Mesendoderm (in vitro differentiated cells): ENCODE measurements at places on chromosomes 11 and 22.
A peak's percentile ranks its signal among the peaks of the same experiment; 100 is the strongest.

DNA sequence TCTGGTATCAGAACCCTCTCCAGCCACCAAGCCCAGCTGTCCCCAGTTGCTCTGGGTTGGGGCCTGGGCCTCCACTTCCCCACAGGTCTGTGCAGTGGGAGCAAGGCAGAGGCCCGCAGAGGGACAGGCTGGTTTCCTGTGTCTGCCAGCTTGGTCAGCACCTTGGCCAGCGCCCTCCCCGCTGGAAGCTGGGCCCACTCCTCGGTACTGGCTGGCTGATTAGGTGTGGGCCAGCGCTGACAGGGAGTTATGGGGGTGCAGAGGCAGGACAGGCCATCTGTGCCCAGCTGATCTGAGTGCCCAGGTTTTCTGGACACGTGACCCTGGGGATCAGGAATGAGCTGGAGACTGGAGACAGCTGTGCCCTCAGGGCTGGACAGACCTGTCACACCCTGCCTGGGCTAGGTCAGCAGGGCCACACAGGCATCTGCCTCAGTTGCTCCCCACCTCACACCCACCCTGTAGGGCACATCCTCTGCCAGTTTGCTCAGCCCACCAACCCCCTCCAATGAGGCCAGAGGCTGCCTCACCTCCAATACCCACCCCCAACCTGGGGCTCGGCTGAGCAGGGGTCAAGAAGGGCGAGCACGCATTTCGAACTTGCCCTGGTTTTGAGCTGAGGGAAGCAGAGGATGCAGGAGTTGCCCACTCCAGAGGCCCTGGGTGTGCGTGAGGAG, 175.3 kb downstream of the IGLL1 start:
- no peaks in the 10 kb centered on the region for H3K36me3 ChIP-seq
- H3K27me3 ChIP-seq: no peaks in the 10 kb centered on the region
- H3K4me3 ChIP-seq: no peak overlapping the region

DNA sequence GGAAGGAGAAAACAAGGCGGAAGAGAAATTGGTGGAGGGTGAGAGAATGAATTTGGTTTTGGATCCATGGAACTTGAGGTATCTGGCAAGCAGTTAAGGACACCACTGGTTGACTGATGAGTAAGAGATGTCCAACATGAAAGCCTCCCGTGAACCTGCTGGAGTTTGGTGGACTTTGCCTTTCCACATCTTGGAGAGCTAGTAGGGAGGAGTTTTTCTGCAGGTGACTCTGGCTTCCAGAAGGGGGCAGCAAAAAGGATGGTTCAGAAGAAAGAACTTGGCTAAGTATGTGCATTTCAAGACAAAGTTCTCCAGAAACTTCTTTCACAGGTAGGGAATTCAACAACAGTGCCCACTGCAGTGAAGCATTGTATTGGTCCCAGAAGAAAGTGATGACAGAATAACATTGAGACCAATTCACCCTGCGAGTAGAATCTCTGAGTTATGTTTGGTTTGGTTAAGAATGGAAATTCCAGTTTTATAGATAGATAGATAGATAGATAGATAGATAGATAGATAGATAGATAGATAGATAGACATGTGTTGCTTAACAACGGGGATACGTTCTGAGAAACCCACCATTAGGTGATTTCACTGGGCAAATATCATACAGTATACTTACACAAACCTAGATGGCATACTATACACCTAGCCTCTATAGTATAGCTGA, 28.5 kb downstream of the DCDC1 start:
- H3K36me3 ChIP-seq: no peaks in the 10 kb centered on the region
- peak; percentile 71 for DNase-seq
- H3K27me3 ChIP-seq: no peaks in the 10 kb centered on the region

DNA sequence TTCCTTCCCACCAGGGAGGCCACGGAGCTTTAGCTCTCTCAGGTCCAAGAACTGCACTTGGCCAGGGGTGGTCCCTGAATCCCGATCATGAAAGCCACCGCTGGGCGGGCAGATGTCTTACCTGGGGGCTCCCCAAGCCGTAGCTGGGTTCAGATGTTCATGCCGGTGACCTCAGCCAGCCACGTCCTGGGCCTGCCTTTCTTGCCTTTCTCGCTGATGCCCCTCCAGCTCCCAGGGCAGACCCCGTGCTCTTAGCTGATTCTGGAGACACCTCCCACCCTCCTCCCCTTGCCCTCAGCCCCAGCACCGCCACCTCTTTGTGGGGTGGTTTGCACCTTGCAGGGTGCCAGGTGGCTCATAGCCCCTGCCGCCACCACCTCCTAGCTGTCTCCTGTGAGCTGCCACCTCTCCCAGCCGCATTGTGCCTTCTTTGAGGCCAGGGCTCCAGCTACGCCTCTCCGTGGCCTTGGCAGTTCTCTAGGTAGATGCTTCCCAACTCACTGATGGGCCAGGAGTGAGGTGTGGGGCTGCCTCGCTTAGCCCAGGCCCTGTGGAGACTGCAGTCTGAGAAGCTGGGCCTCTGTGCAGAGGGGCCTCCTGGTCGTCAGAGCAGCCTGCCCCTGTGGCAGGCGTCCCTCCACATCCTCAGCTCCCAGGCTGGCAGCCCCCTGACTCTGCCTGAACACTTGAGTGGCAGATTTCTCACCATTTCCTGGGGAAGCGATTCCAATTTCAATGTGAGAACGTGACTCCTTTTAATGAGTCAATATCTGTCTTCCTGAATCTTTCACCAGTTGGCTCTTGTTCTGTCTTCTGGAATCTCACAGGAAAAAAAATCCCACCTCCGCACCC, 97.6 kb upstream of the B3GAT1 start:
- no peaks in the 10 kb centered on the region for H3K27me3 ChIP-seq
- H3K4me1 ChIP-seq: no peaks in the 10 kb centered on the region
- DNase-seq: no peak
- no peak overlapping the region for H3K27ac ChIP-seq
- no peaks in the 10 kb centered on the region for H3K36me3 ChIP-seq
- H3K4me3 ChIP-seq: no peak overlapping the region

- no peaks in the 10 kb centered on the region for H3K36me3 ChIP-seq
- H3K27me3 ChIP-seq: no peaks in the 10 kb centered on the region
- H3K27ac ChIP-seq: no peak overlapping the region
- no peak overlapping the region for H3K4me3 ChIP-seq
- peak; percentile 16 for DNase-seq
- peaks cover 2% of the 10 kb centered on the region for H3K4me1 ChIP-seq
These were observed 57.9 kb downstream of the PANX1 start for GRCh38 chr11:94186342-94187203.

DNA sequence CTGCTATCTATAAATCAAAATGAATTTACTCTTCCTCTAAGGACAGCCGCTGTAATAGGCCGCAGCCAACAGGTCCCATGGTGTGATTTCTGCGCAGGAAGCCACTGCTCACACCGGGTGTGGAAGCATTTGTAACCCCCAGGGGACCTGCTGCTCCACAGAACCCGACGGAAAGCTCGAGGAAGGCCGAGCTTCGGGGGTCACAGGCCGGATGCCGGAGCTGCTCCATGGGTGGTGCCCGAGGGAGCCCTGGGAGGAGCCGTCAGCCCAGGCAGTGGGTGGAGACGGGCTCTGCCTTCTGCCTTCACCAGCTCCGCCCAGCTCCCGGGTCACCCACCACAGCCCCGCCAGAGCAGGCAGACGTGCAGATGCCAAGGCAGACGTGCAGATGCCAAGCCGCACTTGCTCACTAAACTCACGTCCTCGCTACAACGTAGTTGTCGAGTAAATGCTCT, 63.5 kb downstream of the BRD1 start:
- H3K27ac ChIP-seq: no peak overlapping the region
- H3K36me3 ChIP-seq: no peaks in the 10 kb centered on the region
- DNase-seq: no peak

- H3K27me3 ChIP-seq: no peaks in the 10 kb centered on the region
- H3K36me3 ChIP-seq: no peaks in the 10 kb centered on the region
- peaks cover 2% of the 10 kb centered on the region for H3K4me1 ChIP-seq
These were observed 551.6 kb downstream of the OPCML start for GRCh38 chr11:132980670-132981069.

DNA sequence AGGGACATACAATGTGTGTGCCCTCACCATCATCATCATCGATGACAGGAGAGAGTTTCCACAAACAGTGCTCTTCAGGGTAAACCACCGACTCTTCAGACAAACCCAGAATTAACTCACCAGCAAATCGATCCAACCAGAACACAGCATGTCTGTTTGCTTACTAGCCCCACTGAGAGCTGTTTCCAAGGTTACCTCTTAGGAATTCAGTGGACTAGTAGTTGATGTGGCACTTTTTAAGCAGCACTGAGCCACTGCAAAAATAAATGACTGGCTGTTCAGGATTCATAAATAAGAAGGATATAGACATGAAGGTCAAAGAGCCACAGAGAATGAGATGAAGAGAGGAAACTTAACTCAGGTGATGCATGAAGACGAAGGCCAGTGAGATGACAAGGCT, 83.1 kb downstream of the PARVA start:
- no peak overlapping the region for H3K4me3 ChIP-seq
- H3K27me3 ChIP-seq: no peaks in the 10 kb centered on the region
- H3K4me1 ChIP-seq: no peaks in the 10 kb centered on the region
- DNase-seq: peak; percentile 58
- no peaks in the 10 kb centered on the region for H3K36me3 ChIP-seq

- no peaks in the 10 kb centered on the region for H3K27me3 ChIP-seq
- no peak overlapping the region for H3K27ac ChIP-seq
- DNase-seq: no peak
- H3K4me3 ChIP-seq: no peak overlapping the region
These were observed 49.2 kb upstream of the POU2AF1 start for GRCh38 chr11:111428113-111428876.

DNA sequence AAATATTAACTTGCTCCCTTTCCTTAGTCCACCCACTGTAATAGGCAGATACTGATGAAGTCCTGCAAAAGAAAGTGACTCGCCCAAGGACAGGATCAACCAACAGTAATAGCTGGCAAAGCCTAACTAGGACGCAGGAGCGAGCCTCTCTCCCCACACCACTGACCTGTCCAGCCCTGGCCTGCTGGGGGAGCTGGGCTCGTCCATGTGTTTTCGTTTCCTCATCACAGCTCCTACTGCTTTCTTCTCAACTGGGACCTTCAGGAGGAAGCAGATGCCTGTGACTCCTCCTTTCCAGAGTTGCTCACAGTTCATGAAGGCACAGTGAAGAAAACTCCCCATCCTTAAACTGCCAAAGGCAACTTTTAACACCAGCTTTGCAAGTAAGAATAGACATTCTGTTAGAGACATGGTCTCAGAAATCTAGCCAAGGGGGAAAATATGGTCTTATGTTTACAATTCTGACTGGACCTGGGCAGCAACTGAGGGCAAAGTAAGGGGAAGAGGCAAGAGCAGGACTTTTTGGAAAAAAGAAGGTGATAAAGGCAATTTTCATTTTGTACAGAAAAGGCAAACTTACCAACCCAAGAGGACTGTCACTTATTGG, 11.6 kb upstream of the GPHA2 start:
- H3K4me3 ChIP-seq: no peak overlapping the region
- no peaks in the 10 kb centered on the region for H3K27me3 ChIP-seq
- no peak overlapping the region for H3K27ac ChIP-seq
- no peaks in the 10 kb centered on the region for H3K4me1 ChIP-seq
- DNase-seq: no peak

GRCh38 chr11:122714004-122714403, 58.5 kb downstream of the UBASH3B start:
- H3K4me3 ChIP-seq: no peak overlapping the region
- no peaks in the 10 kb centered on the region for H3K36me3 ChIP-seq
- peaks cover 7% of the 10 kb centered on the region for H3K4me1 ChIP-seq
- no peak for DNase-seq

DNA sequence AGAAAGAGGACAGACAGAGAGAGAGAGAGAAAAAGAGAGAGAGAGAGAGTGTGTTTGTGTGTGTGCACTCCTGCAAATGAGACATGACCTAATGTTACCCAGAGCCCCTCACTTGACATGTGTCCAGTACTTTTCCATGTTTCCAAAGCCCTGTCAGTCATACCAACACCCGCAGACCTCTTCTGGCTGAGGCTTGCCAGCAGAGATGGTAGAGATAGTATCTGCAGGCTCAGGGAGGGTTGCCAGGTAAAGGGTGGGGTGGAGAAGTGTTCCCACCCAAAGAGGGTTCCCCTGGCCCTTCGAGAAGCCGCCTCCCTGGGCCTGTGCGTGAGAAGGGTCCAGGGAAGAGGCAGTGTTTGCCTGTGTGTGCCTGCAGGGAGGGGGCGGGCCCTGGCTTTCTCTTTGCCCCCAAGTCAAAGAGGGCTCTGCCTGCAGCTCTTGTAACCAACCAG, 40.7 kb downstream of the POU2F3 start:
- DNase-seq: no peak
- no peaks in the 10 kb centered on the region for H3K4me1 ChIP-seq
- H3K27me3 ChIP-seq: no peaks in the 10 kb centered on the region
- H3K27ac ChIP-seq: no peak overlapping the region
- no peak overlapping the region for H3K4me3 ChIP-seq

GRCh38 chr11:72378704-72379383, 55.5 kb downstream of the CLPB start:
- no peaks in the 10 kb centered on the region for H3K27me3 ChIP-seq
- no peak overlapping the region for H3K27ac ChIP-seq
- DNase-seq: no peak
- no peaks in the 10 kb centered on the region for H3K4me1 ChIP-seq
- no peak overlapping the region for H3K4me3 ChIP-seq
- no peaks in the 10 kb centered on the region for H3K36me3 ChIP-seq
